T follicular helper cell (primary cell): ENCODE measurements at places on chromosomes 12 and 14.

GRCh38 chr12:119301379-119301778 lies 33.1 kb upstream of the CCDC60 start:
- no peak for DNase-seq

- DNase-seq: no peak
These were observed 57.6 kb downstream of the ACADS start for GRCh38 chr12:120783197-120783596.

DNA sequence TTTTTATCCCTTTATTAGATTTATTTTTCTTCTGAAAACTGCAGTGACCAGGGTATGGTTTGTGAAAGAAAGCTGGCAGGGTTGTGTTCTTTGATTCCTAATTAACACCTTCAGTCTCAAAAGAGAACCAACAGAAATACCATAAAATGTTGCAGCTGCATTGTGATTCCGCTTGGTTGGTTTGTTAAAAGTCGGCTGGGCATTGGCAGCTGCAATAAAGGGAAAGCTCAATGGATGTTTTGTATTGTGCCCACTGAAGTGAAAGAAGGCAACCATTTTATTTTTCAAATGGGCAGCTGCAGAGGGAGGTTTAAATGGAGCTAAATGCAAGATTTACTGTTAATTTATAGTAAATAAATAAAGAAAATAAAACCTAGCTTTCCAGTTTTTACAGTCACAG lies 16.7 kb downstream of the LGR5 start:
- DNase-seq: no peak

DNA sequence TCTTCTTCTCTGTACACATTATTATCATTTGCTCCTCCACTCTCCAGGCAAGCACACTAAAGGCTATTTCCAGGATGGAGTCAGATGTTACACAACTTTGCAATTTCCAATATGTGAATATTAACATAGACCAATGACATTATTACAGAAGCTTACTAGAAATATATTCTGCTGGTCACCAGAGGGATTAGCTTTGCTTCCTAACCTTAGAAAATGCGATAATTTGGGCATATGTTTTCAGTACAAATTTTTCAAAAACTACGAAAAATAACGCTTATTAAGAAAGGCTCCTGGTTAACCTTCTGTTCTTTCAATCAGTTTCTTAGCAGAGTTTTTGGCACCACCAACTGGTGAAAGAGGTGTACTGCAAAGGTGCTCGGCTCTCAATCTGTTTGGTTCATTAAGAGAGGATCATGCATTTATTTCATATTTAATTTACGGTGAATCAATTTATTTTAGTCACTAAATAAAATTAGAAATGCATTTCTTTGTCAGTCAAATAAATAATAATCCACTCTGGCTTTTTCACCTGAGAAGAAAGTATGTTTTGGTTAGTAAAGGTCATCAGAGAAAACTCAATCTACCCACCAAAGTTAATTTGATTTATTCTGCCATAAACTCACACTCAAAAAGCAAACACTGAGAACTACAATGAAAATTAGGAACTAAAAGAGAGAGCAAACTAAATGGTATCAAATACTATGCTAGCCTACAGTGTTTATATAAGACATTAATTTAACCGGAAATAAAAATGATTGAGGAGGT lies 39.2 kb downstream of the EFCAB11 start:
- peak; percentile 39 for DNase-seq

DNA sequence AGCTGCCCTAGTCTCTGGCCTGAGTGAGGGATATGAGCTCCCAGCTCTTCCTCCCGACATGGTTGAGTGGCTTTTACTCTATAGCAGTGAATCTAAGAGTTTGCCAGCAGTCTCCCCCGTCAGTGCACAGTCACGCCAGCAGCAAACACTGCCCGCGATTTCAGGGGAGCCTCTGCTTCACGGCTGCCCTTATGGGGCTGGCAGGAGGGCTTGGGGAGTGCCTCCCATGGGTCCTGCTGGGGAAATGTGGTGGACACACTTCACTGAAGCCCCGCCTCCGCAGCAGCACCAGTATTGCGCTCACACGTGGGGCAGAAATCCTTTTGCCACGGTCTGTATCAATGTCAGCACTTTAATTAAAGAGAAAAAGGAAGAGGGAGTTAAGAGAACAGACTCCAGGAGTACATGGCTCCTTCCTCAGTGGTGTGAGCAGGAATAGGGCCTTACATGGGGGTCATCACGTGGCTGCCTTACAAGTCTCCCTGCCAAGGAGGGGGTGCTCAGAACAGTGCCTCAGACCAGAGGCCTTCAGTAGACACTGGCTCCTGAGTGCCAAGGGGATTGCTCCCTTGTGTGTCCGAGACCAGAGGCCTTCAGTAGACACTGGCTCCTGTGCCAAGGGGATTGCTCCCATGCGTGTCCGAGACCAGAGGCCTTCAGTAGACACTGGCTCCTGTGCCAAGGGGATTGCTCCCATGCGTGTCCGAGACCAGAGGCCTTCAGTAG lies 55.7 kb downstream of the SFSWAP start:
- DNase-seq: no peak

- peak; percentile 15 for DNase-seq
These were observed 597 bp downstream of the MLF2 start for GRCh38 chr12:6752167-6752920.

- DNase-seq: no peak
These were observed 24.6 kb downstream of the PLXNC1 start for GRCh38 chr12:94172973-94173372.

DNA sequence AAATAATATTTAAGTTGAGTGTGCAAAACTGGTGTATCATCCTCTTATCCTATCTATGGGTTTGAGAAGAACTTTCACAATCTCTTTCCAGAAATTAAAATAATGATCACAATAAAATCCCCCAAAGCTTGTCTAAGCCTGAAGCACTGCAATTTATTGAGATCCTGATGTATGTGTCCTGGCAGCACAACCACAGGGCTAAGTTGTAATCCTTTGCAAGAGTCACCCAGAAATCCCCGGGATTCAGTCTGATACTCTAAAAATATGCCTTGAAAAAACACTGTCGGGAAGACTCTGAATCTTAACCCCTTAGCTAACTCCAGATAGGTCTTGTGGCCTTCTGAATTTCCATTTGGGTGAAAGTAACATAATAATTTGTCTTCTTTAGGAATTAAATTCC lies 40.3 kb upstream of the STXBP6 start:
- no peak for DNase-seq

DNA sequence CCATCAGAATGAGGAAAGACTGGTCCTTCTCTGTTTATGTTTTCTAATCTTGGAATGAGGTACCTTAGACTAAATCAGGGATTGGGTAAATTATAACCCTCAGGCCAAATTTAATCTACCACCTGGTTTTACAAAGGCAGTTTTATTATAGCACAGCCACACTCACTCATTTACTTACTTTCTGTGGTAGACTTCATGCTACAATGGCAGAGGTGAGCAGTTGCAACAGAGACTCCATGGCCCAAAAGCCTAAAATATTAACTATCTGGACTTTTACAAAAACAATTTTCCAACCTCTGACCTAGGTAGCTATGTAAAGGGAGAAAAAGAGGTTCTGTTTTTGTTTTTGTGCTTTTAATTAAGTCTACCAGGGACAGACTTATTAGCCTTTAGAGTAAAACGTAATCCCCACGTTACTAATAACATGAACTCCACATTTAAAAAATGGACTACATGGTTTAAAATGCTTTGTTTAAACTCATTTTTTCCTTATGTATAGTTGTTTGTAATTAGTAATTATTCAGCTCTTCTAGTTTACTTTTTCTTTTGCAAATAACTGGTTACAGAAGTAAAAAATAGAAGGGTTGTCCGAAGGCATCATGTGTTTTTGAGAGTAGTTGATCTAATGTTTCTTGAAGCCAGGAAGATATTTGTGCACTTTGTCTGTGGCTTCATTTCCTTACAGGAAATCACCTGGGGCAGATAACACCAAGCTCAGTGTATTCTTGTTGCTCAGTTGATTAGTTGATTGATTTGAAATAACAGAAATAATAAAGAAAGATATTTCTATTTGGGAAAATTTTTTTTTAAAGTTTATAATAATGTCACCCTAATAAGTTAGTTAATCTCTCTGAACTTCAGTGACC lies 57.6 kb upstream of the ATP2B1 start:
- DNase-seq: no peak

GRCh38 chr12:56644654-56645053 lies 1.1 kb downstream of the ATP5F1B start:
- no peak for DNase-seq

GRCh38 chr12:102948941-102949352 lies 8.5 kb upstream of the ASCL1 start:
- DNase-seq: peak; percentile 34

DNA sequence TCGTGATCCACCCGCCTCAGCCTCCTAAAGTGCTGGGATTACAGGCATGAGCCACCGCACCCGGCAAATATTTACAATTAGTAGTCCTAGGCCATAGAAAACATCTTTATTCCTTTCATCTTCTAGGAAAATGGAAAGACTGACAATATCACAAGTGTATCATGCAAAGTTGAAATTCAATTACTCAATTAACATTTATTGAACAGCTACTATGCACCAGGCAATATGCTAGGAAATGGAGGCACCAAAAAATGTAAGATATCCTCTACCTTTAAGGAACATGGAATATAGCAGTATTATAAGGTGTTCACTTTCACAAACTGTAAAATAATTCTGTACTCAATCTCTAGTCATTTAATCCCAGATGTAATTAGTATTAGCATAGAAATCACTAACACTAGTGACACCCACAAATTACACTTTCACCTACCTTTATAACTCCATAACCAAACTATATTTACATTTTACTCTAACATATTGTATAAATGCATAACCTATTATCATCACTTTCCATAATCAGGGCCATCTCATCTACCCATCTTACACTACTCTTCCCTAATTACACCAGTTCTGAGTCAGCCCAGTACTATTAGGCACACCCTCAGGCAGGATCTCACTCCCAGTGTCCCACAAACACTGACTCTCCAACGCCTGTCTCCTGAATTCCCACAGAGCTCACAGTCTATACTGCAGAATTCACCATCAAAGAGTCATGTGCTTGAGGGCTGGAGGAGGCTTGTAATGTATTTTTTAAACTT lies 10.4 kb downstream of the CORO1C start:
- DNase-seq: no peak

GRCh38 chr12:131920902-131921840 lies 7.9 kb upstream of the PUS1 start:
- no peak for DNase-seq

DNA sequence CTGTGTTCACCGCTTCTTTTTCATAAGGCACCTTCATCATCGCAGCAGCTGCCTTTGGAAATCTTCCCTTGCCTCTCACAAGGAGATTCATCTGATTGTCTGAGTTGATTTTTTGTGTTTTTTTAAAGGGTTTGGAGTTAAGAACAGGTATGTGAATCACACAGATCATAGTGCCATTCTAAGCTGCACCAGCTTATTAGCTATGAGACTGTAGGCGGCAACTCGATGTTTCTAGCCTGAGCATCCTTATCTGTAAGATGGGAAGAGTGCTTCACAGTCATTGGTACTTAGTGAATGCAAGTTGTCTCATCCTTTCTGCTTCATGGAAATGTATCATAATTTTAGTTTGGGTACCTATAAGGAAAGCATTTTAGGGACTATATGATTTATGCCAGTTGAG lies 32.0 kb downstream of the SLC25A29 start:
- DNase-seq: no peak

GRCh38 chr14:77306851-77307496 lies 13.7 kb downstream of the POMT2 start:
- no peak for DNase-seq

DNA sequence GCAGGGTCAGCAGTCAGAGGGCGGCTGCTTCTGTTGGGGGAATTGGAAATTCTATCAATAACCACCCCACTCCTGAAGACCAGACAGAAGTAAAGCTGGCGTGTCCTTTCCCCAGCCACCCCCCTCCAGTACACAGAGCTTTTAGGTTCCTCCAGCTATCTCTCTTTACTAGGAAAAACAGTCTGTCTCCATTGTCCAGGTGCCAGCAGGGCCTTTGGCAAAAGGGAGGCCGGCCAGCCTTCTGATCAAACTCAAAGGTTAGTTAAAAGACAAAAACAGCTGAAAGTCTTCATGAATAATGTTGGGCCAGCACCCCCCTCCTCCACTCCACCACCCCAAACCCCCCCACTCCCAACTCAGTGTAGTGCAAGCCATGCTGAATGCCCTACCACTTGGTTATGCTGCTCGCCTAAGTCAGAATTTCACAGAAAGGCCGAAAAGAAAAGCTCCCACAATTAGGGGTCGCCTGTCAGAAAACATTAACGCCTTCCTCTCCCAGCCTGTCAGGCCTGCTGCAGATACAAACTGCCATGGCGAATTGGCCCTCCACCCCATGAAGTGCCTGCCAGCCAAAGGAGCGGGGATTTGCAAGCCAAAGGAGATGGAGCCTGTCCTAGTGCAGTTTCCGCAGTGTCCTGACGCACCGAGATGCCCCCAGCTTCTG lies 8.9 kb downstream of the ASCL1 start:
- no peak for DNase-seq

DNA sequence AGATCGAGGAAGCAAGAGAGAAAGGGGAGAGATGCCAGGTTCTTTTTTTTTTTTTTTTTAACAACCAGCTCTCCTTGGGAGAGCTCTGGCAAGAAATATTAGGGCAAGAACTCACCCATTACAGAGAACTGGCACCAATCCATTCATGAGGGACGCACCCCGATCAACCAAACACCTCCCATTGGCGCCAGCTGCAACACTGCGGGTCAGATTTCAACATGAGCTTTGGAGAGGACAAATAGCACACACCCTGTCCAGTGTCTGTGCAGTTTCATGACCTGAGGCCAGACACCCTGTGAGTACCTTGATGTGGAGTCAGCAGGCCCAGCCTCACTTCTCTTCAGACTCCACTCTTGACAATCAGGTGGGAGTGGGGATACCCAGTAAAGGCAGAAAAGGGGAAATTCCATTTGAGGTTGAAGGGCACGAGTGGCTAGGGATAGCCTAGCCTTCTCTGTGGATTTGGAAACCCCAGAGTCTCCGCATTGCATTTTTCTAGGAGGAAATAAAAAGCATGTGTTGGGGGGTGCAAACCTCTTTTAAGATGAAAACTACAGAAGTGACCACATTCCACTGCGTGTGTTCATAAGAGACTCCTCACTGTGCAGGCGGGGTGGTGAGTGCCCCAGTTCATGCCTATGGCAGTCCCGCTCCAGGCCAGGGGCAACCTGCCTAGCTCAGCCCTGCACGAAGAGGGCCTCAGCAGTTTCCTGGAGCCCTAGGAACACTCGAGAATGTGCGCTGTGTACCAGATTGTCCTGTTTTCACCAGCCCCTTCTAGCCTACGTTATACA lies 42.4 kb upstream of the GPATCH2L start:
- DNase-seq: no peak

GRCh38 chr14:94570002-94570400 lies 8.8 kb downstream of the SERPINA4 start:
- DNase-seq: no peak

- DNase-seq: no peak
These were observed 201.2 kb downstream of the FLRT2 start for GRCh38 chr14:85731186-85731585.

DNA sequence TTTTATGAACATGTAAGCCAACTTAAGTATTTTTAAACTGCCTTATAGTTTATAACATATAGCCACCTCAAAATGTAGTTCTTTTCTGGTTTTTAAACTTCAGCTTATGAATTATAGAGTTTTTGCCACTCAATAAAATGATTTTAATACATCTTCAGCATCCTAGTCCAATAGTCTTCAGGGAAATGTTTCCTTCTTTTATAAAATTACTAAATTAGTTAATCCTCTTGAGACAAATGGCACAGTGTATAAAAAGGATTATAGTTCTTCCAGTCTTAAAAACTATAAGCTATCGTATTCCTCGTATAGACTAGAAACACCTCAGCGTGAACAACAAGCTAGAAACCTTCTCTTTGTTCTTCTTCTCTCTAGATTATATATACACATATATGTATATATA lies at the start of gene OR6C74:
TSS of gene OR6C74 (plus strand) at position 301 of the 400 bp plus-strand sequence. CDS start 2,679 bp downstream, outside the sequence.
- DNase-seq: no peak
